Fibroblast of skin of right quadriceps (primary cell): ENCODE measurements at places on chromosomes 5 and 9.
A peak's percentile ranks its signal among the peaks of the same experiment; 100 is the strongest.

- DNase-seq = no peak
These were observed 191.8 kb upstream of the CCNG1 start for GRCh38 chr5:163245584-163245983.

DNA sequence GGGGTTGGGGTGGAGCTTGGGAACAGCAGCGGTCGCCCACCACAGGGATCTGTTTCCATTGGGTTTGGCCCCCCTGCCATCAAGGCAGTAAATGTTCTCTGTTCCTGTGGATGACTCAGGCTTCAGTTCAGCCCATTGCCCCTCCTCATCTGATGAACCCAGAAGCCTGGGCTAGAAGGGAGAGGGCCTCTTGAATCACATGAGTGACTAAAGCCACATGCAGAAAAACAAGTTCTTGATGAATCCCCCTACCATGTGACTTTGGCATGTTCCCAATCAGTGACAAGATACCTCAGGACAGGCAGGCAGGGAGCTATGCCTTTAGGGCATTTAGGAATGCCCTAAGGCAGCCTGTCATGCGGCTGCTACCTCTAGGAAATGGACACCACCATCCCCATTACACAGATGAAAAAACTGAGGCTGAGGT is 2.5 kb downstream of the SH3PXD2B start:
- DNase-seq = peak; percentile 90

DNA sequence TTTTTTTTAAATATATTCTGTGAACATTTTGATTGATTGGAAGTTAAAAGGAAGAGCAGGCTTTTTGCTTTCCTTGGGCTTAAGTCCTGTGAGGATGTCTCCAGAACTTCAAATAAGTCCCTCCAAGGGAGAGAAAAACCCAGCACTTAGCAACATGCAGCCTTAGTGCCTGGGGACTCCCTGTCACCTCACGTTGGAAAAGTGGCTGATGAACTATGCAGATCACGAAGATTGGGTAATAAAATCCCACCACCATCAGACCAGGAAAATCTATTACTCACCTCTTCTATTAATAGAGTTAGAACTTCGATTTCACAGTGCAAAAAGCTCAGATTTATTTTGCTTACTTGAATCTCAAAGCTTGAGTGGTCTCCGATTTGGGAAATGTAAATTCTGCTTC is 507.0 kb downstream of the MAT2B start:
- DNase-seq = peak; percentile 47

DNA sequence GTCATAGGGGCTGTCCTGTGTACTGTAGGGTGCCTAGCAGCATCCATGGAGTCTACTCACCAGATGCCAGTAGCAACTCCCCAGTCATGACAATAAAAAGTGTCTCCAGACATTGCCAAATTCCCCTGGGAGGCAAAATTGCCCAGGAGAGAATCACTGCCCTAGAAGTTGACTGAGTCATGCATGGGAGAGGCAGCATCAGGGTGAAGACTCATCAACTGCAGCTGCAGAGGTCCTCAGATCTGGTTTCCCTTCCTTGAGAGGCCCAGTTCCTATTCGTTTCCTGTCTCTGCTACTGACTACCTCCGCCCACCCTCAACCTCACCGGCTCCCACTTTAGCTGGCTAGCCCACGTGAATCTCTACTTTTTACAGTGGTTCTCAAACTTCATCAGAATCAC is 88.6 kb upstream of the AGXT2 start:
- peak; percentile 99 for DNase-seq

DNA sequence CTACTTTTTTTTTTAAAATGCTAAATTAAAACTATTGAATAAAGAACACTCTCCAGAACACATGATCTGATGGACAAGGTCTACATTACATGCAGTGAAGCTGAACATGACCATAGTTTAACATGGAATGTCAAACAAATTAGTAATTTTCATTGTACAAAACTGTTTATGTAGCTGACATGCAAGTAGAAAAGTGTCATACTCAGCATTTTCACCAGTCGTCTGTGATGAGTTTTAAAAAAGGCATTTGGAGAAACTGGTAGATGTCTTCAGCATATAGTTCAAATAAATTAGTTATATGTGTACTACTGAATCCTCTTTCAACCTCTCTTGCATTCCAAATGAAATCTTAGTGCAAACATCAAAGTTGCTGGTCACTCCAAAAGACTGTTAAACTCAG is 301.9 kb downstream of the FER start:
- DNase-seq = no peak

DNA sequence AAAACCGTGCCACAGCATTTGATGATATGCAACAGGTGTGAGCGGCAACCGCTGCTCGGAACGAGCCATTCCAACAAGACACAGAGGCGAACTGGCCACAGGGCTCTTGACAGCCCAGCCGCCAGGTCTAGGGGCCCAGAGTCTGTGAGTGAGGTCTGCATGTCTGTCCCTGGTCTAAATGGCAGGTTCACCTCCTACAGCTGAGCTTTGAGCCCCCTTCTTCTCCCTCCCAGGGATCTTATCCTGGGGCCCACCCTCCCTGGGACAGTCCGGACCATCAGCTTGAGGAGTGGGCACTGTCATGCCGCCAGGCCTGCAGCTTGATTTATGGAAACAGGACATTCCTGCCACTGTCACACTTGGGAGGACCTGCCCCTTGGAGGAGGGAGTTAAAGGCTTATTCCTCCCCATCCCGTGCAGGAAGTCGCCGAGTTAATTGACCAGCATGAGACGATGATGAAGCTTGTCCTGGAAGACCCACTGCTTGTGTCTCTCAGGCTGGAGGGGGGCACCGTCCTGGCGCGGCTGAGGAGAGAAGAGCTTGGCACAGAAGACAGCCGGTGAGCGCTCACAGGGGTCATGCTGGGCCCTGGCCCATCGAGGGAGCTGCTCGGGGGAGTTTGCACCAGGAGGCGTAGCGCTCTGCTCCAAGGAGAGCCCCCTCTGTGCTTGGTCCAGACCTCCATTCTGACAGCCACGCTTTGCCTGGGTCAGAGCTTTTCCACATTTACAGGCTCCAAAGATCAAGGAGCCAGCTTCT is 35.5 kb upstream of the LRRC14B start:
- no peak for DNase-seq

DNA sequence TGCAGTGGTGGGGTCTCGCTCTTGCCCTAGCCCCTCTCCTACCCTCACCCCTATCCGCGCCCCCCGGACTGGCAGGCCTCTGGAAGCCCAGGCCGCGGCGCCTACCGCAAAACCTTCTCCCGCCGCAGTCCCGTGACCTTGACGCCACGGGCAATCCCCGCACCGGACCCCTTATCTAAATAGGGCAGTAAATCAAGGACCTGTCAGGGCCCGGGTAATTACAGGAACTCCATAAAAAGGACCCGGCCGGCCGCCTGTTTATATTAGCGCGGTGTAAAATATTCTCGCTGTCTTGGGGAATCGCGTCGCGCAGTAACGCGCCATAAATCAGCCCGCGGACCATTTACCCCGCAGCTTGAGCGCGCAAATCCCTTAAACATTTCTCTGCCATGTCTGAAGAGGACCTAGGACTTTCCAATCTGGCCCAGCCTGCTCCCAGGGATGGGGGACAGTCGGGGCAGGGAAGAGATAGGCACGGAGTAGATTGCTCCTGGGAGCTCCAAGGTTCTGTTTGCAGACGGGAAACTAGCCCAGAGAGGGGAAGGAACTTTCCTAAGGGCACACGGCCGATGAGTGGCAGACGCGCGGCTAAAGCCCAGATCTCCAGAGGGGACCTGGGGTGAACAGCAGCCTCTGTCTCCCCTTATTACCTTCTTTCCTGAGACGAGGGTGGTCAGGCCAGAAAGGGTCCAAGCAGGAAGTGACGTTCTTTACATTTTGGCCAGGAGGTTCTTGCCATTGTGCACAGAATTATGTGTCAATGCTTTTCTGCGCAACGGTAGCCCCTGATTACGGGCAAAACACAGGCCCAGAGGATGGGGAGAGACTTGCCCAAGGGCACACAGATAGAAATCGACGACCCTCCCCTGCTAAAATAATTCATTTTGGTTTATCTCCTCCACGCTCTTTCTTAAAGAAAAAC is 4.8 kb upstream of the HAND1 start:
- DNase-seq = no peak

GRCh38 chr5:1156754-1157460 is 44.5 kb upstream of the SLC6A19 start:
- no peak for DNase-seq

- peak; percentile 39 for DNase-seq
These were observed 27.4 kb downstream of the QRFP start for GRCh38 chr9:130869250-130869649.

DNA sequence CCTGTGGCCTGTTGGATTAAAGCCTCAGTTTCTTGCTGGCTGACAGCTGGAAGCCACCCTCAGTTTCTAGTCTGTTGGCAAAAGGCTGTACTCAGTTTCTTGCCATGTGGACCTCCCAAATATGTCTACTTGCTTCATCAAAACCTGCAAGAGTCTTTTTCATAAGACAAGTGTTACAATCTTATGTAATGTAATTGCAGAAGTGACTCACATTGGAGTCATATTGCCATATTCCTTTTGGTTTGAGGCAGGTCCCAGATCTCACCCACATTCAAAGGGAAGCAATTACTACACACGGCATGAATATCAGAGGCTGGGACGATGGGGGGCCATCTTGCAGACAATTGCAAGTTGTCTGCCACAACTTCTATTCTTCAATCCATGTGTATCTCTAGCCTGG is 286.7 kb upstream of the IL12B start:
- DNase-seq = peak; percentile 51

- no peak for DNase-seq
These were observed 12.5 kb downstream of the WNT8A start for GRCh38 chr5:138096363-138096762.

GRCh38 chr5:14332746-14333145 is 189.6 kb downstream of the TRIO start:
- DNase-seq = no peak

- DNase-seq = no peak
These were observed 32.1 kb upstream of the RASGRF2 start for GRCh38 chr5:80928073-80928472.

DNA sequence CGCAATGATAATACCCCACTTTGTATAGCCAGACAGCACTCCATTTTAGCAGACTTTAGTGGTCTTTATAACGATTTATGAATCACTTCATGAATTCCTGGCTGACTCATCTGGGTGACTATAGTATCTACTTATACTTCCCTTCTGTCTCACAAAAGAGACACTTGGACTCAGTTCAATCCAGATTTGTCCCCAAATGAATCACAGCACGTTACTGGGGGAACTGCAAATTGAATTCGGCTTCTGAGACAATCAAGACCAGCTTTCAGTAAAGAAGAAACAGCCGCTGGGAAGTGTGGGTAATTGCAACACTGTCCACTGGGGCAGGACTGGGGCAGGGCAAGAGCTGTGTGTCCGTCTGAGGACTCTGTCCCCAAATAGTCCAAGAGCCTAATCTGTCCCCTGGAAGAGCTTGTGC is 337.3 kb upstream of the RFX3 start:
- DNase-seq = peak; percentile 99

DNA sequence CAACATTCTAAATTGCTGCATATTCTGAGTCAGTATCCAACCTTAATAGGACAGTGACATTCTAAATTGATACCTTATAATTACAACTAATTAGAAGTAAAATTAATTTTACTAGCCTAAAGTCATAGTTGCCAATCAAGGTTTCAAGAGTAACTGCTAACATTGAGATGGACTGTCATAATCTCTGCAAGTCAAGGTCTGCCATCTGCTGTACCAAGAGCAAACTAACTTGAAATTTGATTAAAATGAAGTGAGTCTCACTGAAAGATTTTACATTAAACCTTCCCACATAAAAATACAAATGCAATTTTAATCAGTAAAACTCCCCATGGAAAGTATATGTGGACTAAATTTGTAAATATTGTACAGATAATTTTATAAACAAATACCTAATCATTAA is 235.3 kb downstream of the PRDM9 start:
- DNase-seq = no peak

- DNase-seq = peak; percentile 62
These were observed 306.3 kb upstream of the KCNN2 start for GRCh38 chr5:114055318-114056184.

- DNase-seq = no peak
These were observed 1.8 kb upstream of the TSC1 start for GRCh38 chr9:132946211-132946610.

DNA sequence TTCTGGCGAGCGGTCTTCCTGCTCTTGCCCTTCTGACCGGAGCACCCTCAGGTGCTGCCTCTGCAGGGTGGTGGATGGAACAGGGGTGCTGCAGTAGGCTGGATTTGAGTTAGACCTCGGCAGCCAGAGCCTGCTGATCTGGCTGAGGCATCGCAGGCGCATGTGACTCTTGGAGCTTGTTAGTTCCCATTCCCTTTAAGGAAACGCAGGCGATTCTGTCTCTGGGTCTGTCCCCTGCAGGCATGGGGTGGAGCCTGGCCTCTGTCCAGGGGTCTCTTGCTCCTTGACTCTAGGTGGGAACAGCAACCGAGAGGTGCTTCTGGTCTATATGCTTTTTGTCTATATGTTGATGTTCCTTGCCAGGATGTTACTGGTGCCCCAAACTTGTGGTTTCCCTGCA is 3.1 kb downstream of the WNK2 start:
- DNase-seq = no peak

- DNase-seq = peak; percentile 34
These were observed 29.3 kb upstream of the STOM start for GRCh38 chr9:121399126-121399882.

GRCh38 chr5:127875235-127876021 is 172.2 kb downstream of the CCDC192 start:
- DNase-seq = peak; percentile 64

- no peak for DNase-seq
These were observed 22.8 kb upstream of the ANKRD18A start for GRCh38 chr9:38642951-38643814.

DNA sequence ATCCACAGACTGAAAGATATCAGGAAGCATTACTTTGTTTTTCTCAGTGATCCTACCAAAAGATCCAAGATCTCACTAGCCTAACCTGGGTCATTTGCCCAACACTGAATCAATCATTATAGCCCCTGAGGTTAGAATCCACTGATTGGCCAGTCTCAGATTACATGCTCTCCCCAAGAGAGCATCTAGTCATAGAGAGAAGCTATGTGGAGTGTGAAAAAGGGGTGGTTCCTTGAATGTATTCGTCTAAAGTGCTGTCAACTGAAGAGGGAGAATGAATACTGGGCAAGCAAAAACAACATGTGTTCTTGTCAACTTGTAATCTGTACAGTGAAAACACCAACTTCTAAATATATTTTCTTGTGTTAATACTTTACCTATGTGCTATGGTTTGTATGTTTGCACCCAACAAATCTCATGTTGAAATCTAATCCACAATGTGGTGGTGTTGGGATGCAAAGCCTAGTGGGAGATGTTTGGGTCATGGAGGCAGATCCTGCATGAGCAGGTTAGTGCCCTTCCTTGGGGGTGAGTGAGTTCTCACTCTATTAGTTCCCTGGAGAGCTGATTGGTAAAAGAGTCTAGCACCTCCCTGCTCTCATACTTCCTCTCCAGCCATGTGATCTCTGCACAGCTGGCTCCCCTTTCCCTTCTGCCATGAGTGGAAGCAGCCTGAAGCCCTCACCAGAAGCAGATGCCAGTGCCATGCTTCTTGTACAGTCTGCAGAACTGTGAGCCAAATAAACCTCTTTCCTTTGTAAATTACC is 60.3 kb upstream of the PJA2 start:
- DNase-seq = no peak

- DNase-seq = no peak
These were observed 220.0 kb downstream of the CACNA1B start for GRCh38 chr9:138097501-138097991.
